ENCODE measurements at places on chromosomes 5 and 9.
A peak's percentile ranks its signal among the peaks of the same experiment; 100 is the strongest.

DNA sequence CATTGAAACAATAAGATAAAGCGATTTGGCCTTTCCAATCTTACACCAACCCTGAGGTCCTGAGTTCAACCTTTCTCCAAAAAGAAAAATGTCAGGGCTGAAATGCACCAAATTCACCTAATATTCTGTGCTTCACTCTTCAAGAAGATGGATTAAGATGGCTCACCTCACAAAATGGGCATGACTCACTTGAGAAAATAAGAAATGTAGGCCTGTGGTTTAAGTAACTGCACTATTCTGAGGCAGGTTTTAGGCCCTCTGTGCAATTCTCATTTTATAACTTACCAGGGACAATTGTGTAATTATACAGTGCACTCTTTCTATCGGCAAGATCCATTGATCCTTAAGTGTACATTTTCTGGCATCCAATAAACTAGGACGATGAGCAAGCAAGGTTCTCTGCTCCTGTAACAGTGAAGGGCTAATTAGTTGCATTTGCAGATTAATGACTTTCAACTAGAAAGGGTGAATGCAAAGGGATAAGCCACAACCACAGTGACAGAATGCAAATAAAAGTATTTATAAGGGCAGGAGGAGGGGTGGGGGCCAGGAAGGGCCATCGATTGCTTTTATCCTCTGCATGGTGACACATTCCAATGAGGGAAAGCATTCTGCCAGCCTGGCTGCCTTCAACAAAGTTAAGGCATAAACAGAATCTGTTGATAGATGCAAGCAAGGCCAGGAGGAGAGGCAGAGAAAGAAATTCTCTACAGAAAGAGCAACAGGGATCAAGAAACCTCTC is 214.5 kb downstream of the CAAP1 start:
- DNase-seq, result no peak

DNA sequence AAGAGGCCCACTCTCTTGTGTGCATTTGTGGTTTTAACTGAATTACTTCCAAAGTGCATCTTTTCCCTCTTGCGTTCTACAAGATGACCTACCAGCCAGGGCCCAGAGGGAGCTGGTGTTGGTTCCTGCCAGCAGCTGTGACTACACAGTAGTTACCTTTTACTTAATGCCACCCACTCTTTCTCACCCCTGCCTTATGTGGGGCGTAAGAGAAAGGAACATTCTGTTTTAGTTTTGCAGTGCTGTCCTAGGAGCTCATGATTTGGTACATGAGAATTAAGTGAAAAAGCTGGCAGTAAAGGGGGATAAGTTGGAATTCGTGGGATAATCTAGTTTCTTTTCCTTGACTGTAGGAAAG is 45.4 kb downstream of the RCL1 start:
- DNase-seq, result no peak

GRCh38 chr5:56481428-56482357 is 248.6 kb upstream of the ANKRD55 start:
- DNase-seq, result no peak

GRCh38 chr5:175816348-175816747 is 55.0 kb upstream of the CPLX2 start:
- DNase-seq, result peak; percentile 36

GRCh38 chr9:87465816-87466215 is 31.9 kb upstream of the DAPK1 start:
- DNase-seq, result no peak

DNA sequence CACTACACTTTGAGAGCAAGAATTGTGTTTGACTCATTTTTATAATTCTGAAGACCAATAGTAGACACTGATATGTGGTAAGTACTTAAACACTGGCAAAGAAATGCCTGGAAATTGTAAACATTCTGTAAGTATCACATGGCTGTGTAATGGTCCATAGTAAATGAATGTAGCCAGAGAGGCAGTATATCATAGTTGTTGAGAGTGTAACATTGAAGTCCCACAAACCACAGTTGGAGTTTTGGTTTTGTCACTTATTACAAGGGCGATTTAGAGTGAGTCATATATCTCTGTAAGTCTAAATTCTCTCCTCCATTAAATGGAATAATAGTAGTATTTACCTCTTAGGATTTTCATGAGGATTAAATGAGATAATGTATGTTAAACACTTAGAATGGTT is 181.1 kb upstream of the MEF2C start:
- no peak for DNase-seq

- no peak for DNase-seq
These were observed 139.8 kb downstream of the IRX2 start for GRCh38 chr5:2611659-2612058.

Data from RWPE2 (cell line).